Upper lobe of left lung (tissue), 6 donors: ENCODE measurements at places on chromosomes 6 and 20. TPM values are rescaled to one million over a fixed set of nuclear protein-coding genes. Genes with fewer than 3 reads are reported as not detected.

DNA sequence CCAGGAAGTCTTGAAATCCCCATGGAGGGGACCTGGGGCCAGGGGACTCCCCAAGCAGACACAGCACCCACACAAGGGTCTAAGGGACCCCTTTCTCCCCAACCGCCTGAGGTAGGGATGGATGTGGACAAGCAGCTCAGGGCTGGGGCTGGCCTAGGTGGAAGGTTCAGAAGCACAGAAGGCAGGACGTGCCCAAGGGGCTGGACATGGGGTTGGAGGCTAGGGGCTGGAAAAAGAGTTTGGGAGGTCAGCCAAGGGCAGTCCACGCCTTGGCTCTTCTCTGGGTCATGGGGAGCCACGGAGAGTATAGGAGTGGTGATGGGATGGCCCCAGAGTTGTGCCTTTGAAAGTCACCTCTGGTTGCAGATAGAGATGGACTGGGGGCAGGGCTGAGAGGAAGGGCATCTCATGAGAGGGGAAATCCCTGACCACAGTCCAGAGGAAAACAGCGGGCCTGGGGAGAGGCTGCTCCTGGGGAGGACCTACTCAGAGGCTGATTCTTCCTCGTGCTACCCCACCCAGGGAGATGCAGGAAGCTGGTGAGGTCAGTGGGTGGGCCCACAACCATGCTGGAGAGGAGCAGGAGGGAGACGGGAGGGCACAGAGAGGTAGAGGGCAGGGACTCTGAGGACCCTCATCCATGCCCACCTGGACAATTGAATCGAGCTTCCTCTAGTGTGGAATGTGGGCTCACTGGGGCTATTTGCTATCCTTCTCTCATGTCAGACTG is 2.5 kb upstream of the HSPA12B start:
- DNase-seq, result no peak
- peak overlapping the region; percentile 68 for H3K27ac ChIP-seq
- peaks cover 5% of the 10 kb centered on the region for H3K27me3 ChIP-seq
- H3K4me1 ChIP-seq, result peaks cover 38% of the 10 kb centered on the region

DNA sequence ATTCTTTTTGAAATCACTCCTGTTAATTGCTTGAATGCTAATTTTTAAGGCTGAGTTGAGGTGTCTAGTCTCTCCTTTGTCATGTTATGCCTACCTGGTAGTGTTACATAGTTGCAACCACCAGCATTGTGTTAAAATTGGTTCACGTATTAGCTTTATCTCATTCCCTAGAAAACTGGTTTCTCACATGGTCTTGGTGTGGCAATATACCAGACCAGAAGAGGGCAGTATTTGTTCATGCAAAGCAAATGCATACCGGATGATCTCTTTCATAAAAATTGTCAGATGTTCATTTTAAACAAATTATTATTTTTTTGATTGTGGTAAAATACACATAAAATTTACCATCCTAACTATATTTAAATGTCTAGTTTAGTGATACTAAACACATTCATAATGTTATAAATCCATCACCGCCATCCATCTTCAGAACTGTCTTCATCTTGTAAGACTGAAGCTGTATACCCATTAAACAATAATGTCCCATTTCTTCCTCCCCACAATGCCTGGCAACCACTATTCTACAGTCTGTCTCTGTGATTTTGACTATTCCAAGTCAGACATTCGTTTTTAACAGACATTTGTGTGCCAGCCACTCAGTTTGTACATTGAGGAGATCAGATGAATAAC is 92.8 kb downstream of the ATRN start:
- no peak overlapping the region for H3K4me3 ChIP-seq
- DNase-seq, result no peak
- H3K4me1 ChIP-seq, result no peaks in the 10 kb centered on the region
- H3K27me3 ChIP-seq, result no peaks in the 10 kb centered on the region

DNA sequence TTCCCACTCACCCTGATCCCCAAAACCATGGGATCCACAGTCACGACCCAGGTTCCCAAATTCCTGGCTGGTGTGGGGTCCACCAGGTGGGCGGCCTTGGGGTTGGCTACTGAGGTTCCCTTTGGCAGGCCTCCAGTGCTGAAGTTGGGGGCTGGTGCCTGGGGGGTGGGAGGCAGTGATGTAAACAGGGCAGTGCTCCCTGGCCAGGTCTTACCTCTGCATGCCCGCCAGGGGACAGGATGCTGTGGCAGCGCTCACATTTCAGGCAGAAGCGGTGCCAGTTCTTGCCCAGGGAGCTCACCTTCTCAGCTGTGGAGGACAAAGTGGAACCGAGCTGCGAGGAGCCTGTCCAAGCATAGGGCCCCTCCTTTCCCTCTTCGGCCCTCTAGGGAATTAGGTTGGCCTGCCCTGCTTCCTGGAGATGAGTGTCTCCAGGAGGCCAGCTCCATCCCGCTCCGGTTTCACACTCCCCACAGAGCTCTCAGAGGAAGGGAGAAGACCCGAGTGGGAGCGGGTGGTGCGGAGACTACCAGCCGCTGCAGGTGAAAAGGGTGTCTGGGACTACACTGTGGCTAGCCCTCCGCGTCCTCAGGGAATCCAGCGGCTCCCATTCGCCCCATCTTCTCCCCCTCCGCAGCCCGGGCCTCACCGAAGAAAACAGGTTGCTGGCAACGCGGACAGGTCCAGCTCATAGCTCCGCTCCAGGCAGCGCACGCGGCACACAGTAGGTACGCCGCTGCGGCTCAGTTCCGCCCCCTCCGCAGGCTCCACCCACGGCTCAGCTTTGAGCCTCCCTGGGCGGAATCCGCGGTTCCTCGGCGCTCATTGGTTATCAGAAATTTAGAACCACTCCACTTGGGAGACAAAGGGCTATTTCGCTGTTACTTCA is at the start of gene CRIP3:
TSS of gene CRIP3 (minus strand) at position 726 of the 889 bp plus-strand sequence. CDS start at position 692, 34 bp downstream.
- H3K27me3 ChIP-seq, result no peaks in the 10 kb centered on the region
- no peaks in the 10 kb centered on the region for H3K36me3 ChIP-seq
- peak; percentile 62 for DNase-seq
- peaks cover 24% of the 10 kb centered on the region for H3K4me1 ChIP-seq

GRCh38 chr6:31729515-31729978 is 448 bp upstream of the DDAH2 start:
- H3K4me3 ChIP-seq, result peak overlapping the region; percentile 80
- peaks cover 71% of the 10 kb centered on the region for H3K4me1 ChIP-seq
- peaks cover 40% of the 10 kb centered on the region for H3K36me3 ChIP-seq
- peak; percentile 95 for DNase-seq

GRCh38 chr6:436308-437036 is 44.9 kb downstream of the IRF4 start:
- H3K27me3 ChIP-seq, result no peaks in the 10 kb centered on the region
- peak; percentile 48 for DNase-seq
- no peak overlapping the region for H3K27ac ChIP-seq
- no peaks in the 10 kb centered on the region for H3K4me1 ChIP-seq

HCRTR2 gene
- total RNA-seq, result not detected

ENPP5 gene
- 8.4 TPM for total RNA-seq

- no peak for DNase-seq
- H3K36me3 ChIP-seq, result no peaks in the 10 kb centered on the region
- H3K4me3 ChIP-seq, result no peak overlapping the region
- H3K27me3 ChIP-seq, result no peaks in the 10 kb centered on the region
Observed at GRCh38 chr6:159249128-159249527, 79.9 kb downstream of the FNDC1 start.

PNLDC1 gene
- total RNA-seq, result not detected

MPC1 gene
- total RNA-seq, result 49.7 TPM

C20orf144 gene
- not detected for total RNA-seq

HLA-DQA1 gene
- total RNA-seq, result 122 TPM

GRCh38 chr20:25580711-25581110 is 4.6 kb downstream of the NINL start:
- H3K4me1 ChIP-seq, result peaks cover 12% of the 10 kb centered on the region
- no peak overlapping the region for H3K4me3 ChIP-seq
- no peaks in the 10 kb centered on the region for H3K36me3 ChIP-seq
- H3K27ac ChIP-seq, result peak overlapping the region; percentile 21

DNA sequence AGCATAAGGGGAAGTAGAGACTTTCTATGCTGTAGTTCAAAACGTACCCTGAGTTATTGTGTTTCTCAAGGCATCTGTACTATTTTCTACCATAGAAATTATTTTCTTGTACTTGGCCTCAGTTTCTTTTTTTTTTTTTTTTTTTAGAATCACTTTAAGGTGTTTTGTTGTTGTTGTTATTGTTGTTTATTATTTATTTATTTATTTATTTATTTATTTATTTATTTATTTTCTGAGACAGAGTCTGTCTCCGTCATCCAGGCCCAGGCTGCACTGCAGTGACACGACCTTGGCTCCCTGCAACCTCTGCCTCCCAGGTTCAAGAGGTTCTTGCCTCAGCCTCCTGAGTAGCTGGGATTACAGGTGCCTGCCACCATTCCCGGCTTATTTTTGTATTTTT is 179.1 kb downstream of the GRIK2 start:
- H3K27me3 ChIP-seq, result no peaks in the 10 kb centered on the region
- no peaks in the 10 kb centered on the region for H3K36me3 ChIP-seq
- no peak overlapping the region for H3K27ac ChIP-seq
- no peak overlapping the region for H3K4me3 ChIP-seq

DNA sequence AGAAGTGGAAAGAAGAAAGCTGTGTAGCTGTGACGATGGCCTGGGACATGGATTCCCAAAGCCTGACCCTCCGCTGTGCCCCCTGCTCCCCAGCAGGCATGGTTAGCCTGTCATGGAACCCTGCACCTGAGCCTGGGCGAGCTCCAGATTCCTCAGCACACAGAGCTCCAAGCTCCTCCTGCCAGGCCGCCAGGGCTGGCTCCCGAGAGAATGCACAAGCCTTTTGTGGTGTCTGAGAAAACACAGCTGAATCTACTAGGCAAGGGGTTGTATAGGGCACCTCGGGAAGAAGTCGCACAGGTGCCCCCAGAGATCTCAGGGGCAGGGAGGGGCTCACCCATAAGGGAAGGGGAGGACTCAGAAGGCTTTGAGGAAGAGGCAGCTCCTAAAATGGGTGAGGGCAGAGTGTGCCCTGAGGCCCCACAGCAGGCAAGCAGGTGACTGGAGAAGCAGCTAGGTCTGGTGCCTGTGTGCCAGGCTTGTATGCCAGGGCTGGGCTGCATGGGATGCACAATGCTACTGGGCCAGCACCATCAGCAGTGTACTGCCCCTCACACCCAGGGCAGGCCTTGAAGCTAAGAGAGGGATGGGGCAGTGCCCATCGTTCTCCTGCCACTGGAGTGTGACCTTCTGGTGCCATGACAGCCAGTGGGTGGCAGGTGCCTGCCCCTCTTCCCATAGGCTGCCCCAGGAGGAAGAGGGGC is 64.3 kb upstream of the CD93 start:
- H3K4me3 ChIP-seq, result no peak overlapping the region
- H3K36me3 ChIP-seq, result no peaks in the 10 kb centered on the region
- H3K27me3 ChIP-seq, result no peaks in the 10 kb centered on the region

- H3K27me3 ChIP-seq, result no peaks in the 10 kb centered on the region
- no peaks in the 10 kb centered on the region for H3K36me3 ChIP-seq
- H3K4me1 ChIP-seq, result no peaks in the 10 kb centered on the region
- H3K4me3 ChIP-seq, result no peak overlapping the region
Observed at GRCh38 chr20:19552221-19553180, 205.6 kb upstream of the RIN2 start.

DNA sequence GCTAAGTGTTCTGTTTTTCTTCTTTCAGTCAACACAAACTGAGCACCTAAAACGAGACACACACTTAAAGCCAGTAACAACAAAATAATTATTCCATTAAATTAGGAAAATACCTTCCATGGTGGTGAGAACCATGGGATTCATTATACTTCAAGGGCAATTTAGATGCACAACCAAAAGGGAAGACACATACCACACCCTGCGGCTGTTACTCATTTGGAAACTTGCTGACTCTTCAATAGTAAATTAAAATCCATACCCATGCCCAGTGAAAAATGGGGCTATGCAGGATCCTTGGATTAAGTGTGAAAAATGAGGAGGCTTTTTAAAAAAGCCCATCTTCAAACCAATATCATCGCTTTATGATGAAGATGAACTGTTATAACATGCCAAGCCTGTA is 142.7 kb downstream of the GJA10 start:
- H3K27me3 ChIP-seq, result no peaks in the 10 kb centered on the region
- no peaks in the 10 kb centered on the region for H3K4me1 ChIP-seq
- no peak for DNase-seq
- no peak overlapping the region for H3K27ac ChIP-seq

- H3K36me3 ChIP-seq, result no peaks in the 10 kb centered on the region
- no peak overlapping the region for H3K27ac ChIP-seq
- H3K27me3 ChIP-seq, result no peaks in the 10 kb centered on the region
Observed at GRCh38 chr20:9963029-9963428, 71.8 kb upstream of the ANKEF1 start.

- no peak for DNase-seq
Observed at GRCh38 chr6:15907914-15908518, 220.9 kb upstream of the MYLIP start.

PTGIS gene
- total RNA-seq, result 8.4 TPM

GRCh38 chr6:156585859-156586258 is 191.3 kb upstream of the ARID1B start:
- no peak for DNase-seq
- no peak overlapping the region for H3K4me3 ChIP-seq
- no peaks in the 10 kb centered on the region for H3K27me3 ChIP-seq
- no peak overlapping the region for H3K27ac ChIP-seq

- DNase-seq, result no peak
- no peak overlapping the region for H3K4me3 ChIP-seq
- no peaks in the 10 kb centered on the region for H3K27me3 ChIP-seq
- no peak overlapping the region for H3K27ac ChIP-seq
Observed at GRCh38 chr6:33733709-33734007, 13.0 kb downstream of the IP6K3 start.

DNA sequence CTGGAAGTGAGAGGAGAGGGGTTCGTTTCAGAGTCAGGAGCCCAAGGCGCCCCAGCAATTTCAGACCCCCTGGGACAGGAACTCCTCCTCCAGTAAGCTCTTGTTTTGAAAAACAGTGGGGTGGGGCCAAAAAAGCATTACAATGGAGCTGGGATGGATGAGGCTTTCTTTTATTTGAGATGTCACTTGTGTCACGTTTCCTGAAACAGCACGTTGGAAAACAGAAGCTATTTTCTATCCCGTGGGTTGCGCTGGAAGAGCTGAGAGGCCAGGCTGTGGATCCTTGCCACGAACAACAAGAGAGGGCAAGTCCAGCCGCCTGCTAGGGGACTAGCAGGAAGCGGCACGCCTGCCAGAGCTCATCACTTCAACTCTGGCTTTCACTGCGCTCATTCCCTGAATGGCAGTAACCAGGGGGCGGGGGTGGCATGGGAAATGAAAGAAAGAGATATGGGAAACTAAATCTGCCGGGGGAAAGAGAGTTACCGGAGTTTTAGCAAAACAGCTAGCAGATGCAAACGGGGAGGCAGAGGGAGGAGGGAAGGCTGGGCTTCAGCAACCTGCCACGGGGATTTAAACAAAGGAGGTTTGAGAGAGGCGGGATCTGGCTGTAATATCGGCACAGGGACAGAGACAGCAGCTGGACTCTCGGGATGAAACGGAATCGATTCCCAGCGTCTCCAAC is 34.6 kb downstream of the GCNT2 start:
- no peaks in the 10 kb centered on the region for H3K27me3 ChIP-seq
- H3K4me1 ChIP-seq, result peaks cover 9% of the 10 kb centered on the region
- peak overlapping the region; percentile 27 for H3K4me3 ChIP-seq
- H3K36me3 ChIP-seq, result peaks cover 4% of the 10 kb centered on the region

DNA sequence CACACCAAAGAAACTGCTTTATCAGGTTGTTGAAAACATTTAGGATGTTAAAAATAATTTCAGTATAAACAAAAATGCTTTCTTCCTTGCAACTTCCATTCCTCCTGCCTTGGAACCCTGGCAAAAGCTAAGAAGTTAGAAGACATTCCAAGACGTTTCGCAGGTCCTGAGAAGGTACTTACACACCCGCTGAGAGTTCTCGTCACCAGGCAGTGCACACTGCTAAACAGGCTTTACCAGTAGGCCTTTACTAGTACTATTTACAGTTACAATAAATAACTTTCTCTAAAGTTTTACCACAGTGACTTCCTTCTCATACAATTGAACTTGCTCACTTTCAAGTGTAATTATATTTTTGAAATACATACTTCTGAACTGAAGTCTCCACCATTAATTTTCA is 81.4 kb upstream of the RPS6KA2 start:
- H3K27me3 ChIP-seq, result no peaks in the 10 kb centered on the region
- peak overlapping the region; percentile 67 for H3K27ac ChIP-seq
- peaks cover 8% of the 10 kb centered on the region for H3K4me1 ChIP-seq
- no peaks in the 10 kb centered on the region for H3K36me3 ChIP-seq
- DNase-seq, result peak; percentile 60

SNX21 gene
- total RNA-seq, result 84.9 TPM
